Esophagus squamous epithelium (tissue), 5 donors: ENCODE measurements at places on chromosomes 4 and X. TPM values are rescaled to one million over a fixed set of nuclear protein-coding genes. Genes with fewer than 3 reads are reported as not detected.

Gene AVPR2
- 0.32 TPM for total RNA-seq

Gene ZNF518B
- 21.0 TPM for total RNA-seq

DNA sequence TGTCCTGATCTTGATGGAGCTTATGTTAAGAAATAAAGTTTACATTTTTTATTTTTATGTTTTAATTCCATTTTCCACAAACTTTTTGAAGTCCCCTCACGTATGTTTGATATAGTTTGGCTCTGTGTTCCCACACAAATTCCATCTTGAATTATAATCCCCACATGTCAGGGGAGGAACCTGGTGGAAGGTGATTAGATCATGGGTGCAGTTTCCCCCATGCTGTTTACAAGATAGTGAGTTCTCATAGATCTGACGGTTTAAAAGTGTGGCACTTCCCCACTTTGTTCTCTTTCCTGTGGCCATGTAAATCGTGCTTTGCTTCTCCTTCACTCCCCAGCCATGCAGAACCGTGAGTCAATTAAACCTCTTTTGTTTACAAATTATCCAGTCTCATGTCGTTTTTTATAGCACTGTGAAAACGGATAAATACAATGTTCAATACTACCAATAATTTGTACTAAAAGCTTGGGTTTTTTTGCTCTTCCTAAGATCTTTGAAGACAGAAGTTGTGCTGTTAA, 89.8 kb downstream of the PAPSS1 start:
- DNase-seq: no peak
- H3K27me3 ChIP-seq: no peaks in the 10 kb centered on the region
- H3K4me1 ChIP-seq: no peaks in the 10 kb centered on the region
- no peak overlapping the region for H3K27ac ChIP-seq

DNA sequence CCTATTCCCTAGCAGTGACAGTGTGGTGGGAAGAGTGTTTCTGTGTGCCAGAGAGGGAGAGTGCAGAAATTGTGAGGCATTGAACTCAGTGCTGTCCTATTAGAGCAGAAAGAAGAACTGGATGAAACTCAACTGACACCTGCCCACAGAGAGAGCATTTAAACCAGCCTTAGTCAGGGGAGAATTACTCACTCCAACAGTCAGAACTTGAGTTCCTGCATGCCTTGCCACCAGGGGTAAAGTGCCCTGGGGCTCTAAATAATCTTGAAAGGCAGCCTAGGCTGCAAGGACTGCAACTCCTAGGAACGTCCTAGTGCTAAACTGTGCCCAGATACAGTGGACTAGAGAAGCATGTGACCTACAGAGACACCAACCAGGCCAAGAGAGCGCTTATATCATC, 12.8 kb downstream of the CYSLTR1 start:
- no peak for DNase-seq
- no peak overlapping the region for H3K27ac ChIP-seq
- H3K36me3 ChIP-seq: no peaks in the 10 kb centered on the region
- H3K4me1 ChIP-seq: peaks cover 21% of the 10 kb centered on the region
- no peaks in the 10 kb centered on the region for H3K27me3 ChIP-seq
- no peak overlapping the region for H3K4me3 ChIP-seq

GRCh38 chr4:7289589-7289988, 97.3 kb downstream of the SORCS2 start:
- no peaks in the 10 kb centered on the region for H3K4me1 ChIP-seq
- no peaks in the 10 kb centered on the region for H3K36me3 ChIP-seq
- DNase-seq: no peak
- no peak overlapping the region for H3K27ac ChIP-seq
- H3K4me3 ChIP-seq: no peak overlapping the region
- H3K27me3 ChIP-seq: peaks cover 42% of the 10 kb centered on the region
